ENCODE measurements at places on chromosomes 3 and 15. TPM values are rescaled to one million over a fixed set of nuclear protein-coding genes. Genes with fewer than 3 reads are reported as not detected.

CACNA2D2 gene
- not detected for total RNA-seq

DNA sequence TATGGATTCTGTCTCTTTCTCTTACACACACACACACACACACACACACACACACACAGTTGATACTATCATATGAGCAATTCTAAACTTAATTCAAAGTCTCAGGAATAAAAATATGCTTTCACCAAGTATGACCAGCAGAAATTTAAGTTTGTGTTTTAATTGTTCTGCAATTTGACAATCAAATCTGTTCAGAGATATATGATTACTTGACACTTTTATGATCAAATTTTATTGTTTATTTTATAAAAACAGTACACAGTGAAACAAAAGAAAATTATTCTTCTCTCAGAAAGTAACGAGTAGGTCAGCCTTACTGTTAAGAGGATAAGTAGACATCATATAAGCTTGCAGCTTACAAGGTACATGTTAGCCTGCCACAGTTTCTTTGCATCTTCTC is 114.3 kb downstream of the NEK10 start:
- DNase-seq, result no peak

DNA sequence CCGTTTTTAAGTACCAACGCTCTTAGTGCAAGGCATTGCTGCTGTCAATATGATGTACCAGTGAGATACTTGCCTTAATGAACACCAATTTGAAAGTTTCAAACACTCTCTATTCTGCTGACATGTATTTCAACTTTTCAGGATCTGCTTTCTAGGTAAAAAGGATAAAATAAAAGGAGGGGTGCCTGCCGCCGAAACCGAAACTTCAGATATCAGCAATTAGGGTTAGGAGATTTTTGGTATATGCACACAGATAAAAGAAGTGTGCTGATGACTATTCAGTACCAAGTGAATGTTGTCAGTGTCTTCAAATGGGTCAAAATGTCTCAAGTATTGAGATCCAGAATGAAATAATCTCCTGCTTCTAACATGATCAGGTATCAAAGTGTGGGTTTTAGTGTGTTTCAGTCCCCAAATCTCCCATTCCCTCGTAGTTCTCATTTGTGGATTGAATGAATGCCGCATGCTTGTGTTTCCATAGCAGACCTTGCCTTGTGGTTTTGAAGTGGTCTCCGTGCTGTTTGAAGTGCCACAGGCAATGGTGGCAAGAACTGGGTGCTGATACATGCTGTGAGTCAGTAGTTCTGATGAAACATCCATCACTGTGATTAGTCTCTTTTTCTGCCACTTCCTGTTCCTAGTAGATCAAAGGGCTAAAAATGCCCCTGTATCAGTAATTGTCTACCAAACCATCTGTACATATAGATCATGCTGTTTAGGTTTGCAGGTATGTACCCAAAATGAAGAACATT is 22.5 kb downstream of the CHST14 start:
- DNase-seq, result no peak

GRCh38 chr3:183224180-183224970 is 28.7 kb upstream of the B3GNT5 start:
- no peak for DNase-seq

GRCh38 chr3:169090559-169090958 is 573.0 kb downstream of the MECOM start:
- no peak for DNase-seq

GRCh38 chr15:78629716-78630065 is 8.9 kb upstream of the CHRNA3 start:
- no peak for DNase-seq
